ENCODE measurements at places on chromosomes 3 and 15.

- no peak for DNase-seq
Observed at GRCh38 chr3:106842151-106842550, 535.1 kb upstream of the CCDC54 start.

DNA sequence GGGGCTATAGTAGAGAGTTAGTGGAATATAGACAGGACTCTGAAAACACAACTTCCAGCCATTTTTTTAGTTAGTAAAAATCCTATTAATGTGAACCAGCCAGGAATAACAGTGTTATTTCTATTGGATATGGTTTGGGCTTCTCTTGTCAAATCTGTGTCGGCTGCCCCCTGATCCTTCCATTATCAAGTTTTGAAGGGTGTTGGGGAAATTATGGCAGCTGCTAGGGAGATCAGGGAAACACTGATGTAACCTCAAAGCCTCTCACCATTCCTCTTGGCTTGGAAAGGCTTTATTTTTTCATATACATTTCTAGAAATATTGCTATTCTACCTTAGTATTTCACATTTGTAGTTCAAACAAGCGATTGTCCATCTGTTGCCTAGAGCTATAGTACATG is 293.7 kb upstream of the TPRG1 start:
- no peak for DNase-seq

- DNase-seq = no peak
Observed at GRCh38 chr3:46020766-46021510, 6.3 kb downstream of the XCR1 start.

DNA sequence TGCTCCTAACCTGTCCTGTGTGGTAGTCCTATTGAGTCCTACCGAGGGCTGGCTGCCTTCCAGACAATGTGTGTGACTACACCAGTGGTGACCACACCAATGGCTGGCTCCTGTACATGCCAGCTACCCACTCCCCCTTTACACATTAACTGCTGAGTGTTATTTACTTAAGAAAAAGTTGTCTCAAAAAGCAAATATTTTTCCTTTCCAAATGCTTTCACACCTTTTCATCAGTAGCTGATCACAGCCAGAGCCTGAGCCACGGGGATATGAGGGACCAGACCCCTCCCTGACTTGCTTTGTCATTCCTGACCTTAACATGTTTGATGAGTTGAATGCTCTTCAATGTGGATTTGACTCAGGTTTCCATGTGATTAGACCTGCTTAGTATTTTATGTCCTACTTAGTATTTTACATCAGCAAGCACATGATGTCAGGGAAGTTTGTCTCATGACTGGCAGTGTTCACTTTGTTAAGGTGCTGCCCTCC is 29.6 kb upstream of the GREM1 start:
- DNase-seq = peak; percentile 81

GRCh38 chr3:18403061-18403460 is 22.1 kb downstream of the SATB1 start:
- DNase-seq = no peak

- DNase-seq = no peak
Observed at GRCh38 chr3:57582474-57583168, 14.5 kb downstream of the ARF4 start.

- no peak for DNase-seq
Observed at GRCh38 chr3:151052346-151052745, 33.1 kb upstream of the MED12L start.

DNA sequence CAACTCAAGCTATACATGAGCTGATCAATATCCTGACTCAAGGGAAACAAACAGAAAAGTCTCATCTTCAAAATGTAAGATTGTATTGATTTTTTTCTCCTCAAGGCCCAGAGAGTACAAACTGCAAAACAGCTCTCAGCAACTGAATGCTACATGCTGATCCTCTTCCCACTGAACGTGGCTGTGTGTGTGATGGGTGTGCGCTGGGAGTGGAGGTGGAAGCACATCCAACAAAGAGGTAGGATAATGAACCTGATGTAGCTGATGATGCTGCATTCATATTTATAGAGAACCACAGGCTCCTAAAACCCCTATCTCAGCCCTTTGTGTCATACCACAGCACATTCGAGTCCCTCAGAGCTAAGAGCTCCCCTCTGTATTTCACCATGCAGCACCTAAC is 56.8 kb downstream of the GABRB3 start:
- DNase-seq = no peak

- DNase-seq = peak; percentile 71
Observed at GRCh38 chr3:99929745-99930139, 112.1 kb downstream of the CMSS1 start.

GRCh38 chr3:40961104-40961857 is 238.0 kb upstream of the CTNNB1 start:
- no peak for DNase-seq

GRCh38 chr15:38189671-38190295 is 62.9 kb upstream of the SPRED1 start:
- peak; percentile 13 for DNase-seq

DNA sequence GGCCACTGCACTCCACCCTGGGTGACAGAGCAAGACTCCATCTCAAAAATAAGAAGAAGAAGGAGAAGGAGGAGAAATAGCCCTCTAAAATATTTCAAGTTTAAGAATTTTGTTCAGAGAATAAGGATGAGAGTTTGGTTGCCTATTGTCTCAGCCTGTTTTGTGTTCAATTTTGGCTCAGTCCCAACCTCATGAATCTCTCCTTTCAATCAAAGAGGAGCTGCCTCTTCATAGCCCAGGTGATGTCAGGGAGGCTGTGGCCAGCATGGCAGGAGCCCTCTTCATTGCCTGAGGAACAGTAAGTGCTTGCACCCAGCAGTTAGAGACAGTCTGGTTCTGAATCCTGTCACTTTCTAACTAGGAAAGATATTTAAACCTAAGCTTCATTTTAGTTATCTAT is 55.0 kb downstream of the BDH1 start:
- DNase-seq = no peak

- DNase-seq = peak; percentile 42
Observed at GRCh38 chr3:80733522-80734176, 965.9 kb upstream of the ROBO1 start.

DNA sequence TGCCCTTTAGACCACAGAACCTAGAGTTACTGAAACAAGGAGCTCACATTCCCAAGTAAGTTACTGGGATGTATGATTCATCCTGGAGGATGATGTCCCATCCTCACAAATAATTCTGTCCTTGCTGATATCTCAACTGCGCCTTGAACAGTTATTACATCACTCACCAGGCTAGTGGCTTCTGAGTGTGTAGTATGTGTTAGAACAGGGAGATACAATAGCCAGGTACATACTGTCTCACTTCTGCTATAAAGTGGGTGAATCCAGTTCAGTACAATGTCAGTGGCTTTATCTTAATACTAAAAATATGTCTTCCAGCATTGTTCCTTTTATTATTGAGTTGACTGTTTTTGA is 483.2 kb upstream of the FRG2C start:
- no peak for DNase-seq

GRCh38 chr3:122754929-122755328 is 38.7 kb downstream of the HSPBAP1 start:
- peak; percentile 60 for DNase-seq

- no peak for DNase-seq
Observed at GRCh38 chr15:26628071-26628470, 144.8 kb downstream of the GABRB3 start.

DNA sequence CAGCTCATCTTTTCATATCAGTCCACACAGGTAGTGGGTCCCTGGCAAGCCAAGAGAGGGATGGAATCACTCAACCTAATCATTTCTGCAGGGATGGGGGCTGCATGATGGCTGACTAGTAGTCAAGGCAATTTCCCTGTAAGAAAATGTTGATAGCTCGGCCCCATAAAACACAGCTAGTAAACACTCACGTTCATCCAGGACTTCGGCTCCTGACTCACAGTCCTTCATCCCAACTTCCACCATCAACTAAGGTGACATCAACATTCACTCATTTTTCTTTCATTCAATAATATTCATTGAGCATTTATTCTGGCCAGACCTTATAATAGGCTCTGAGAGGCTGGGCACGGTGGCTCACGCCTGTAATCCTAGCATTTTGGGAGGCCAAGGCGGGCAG is 4.4 kb upstream of the ACAP2 start:
- no peak for DNase-seq

DNA sequence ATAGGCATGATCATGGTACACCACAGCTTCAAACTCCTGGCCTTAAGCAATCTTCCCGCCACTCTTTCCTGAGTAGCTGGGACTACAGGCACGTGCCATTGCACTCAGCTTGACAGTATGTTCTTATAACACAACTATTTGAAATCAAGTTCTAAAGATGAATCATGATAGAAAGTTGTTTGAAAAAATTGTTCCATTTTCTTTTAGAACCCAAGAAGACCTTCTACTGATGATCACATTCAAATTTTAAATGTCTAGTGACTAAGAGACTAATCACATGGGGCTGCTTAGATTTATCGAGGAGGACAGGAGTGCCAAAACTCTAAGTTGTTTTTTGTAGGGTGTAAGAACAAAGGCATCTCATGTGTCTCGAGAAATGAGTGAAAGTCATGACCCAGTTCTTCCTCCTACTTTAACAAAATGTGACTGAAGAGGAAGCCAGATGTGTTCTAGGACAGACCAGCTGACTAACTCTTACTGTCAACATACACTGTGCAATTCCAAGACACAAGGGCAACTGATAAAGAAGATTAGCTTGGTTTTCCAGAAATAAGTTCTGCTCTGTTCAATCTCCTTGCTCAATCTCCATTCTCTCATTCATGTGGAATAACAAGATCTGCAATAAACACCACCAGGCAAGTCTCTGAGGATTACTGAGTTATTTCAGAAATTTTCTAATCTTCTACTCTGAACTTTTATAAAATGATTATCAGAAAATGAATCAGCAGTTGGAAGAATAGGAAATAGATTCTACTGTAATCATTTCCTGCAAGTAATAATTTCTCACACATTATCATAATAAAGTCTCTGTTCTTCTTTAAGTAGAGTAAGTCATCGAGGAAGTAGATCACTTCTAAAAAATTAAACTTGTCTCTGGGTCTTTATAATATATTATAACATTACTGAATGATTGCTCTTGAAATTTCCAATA is 122.6 kb upstream of the CCNL1 start:
- DNase-seq = peak; percentile 96

DNA sequence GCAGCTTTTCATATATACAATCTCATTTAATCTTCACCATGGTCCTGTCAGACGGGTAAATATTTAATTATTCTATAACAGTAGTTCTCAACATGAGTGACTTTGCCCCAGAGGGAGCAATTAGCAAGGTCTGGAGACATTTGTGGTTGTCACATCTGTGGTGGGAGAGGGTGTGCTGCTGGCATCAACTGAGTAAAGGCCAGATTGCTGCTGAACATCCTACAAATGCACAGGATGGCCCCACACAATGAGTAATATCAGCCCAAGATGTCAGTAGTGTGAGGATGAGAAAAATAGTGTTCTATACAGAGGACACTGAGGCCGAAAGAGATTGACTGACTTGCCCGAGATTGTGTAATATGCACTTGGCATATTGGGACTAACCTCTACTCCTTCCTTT is 156.0 kb downstream of the AGBL1 start:
- no peak for DNase-seq

DNA sequence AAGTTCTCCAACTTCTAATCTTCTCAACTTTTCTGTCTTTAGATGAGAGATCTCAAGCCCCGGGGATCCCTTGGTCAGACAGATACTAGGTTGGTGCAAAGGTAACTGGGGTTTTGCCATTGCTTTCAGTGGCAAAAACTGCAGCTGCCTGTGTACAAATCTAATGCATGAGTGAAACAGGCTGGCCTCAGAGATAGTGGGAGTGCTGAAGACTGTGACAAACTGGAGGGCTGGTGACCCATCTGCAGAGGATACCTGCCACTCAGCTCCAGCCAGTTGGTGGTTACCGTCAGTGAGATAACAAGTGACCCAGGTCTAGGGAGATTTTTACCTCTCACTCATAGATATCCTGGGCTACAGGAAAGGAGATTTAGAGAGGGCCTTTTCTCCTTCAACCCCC is 85.7 kb downstream of the RYR3 start:
- no peak for DNase-seq

- DNase-seq = no peak
Observed at GRCh38 chr15:47870300-47870955, 153.1 kb downstream of the SEMA6D start.

- DNase-seq = no peak
Observed at GRCh38 chr3:123459862-123460261, 11.0 kb upstream of the ADCY5 start.

Data from GM23248 (cell line).